ENCODE measurements at places on chromosomes 2 and 18.

- DNase-seq, result peak; percentile 77
Observed at GRCh38 chr2:128422571-128422970, 103.9 kb upstream of the HS6ST1 start.

GRCh38 chr2:216696751-216697560 is 1.6 kb upstream of the IGFBP5 start:
- DNase-seq, result peak; percentile 57

DNA sequence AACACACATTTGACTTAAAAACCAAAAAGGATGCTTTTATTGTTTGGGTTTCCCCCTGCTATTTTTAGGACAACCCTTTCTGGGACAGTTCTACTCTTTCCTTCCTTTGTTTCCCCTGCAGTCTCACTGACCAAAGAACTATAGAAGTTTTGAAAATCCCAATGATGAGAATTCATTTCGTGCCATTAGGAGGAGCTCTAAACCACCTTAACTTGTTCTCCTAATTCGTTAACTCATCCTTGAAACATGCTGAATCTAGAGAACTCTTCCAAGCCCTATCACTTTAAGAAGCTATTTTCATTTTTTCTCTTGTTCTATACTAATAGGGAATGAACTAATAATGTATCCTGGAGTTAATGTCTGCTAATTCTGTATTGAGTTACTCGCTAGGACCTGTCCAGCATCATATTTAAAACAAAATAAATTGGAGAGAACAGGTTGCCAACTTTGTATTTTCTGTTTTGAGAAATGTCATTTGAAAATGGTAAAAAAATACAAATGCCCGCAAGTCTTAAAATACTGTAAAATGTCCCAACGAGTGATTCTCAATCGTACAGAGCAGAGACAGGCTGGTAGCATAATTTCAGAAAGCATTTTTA is 62.9 kb downstream of the AFTPH start:
- peak; percentile 59 for DNase-seq

DNA sequence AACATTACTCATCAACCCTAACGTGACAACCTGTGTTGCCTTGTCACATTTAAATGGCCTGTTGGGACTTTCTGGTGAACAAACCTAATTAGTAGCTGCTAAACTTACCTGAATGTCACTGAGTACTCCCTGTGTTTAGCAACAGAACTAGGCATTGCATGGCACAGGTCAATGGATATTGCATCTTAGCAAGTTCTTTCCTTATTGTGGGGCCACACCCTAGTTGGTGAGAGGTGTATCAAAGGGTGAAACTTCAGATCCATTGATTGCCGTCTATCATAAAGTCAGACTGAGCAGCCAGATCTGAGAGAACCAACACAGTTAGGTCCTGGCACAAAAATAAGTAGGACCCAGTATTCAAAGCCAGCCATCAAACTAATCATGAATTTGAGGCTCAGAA is 29.8 kb upstream of the ZNF385B start:
- no peak for DNase-seq

- DNase-seq, result no peak
Observed at GRCh38 chr2:25688236-25688635, 14.9 kb upstream of the DTNB start.

- DNase-seq, result no peak
Observed at GRCh38 chr2:5036256-5036655, 655.9 kb upstream of the SOX11 start.

DNA sequence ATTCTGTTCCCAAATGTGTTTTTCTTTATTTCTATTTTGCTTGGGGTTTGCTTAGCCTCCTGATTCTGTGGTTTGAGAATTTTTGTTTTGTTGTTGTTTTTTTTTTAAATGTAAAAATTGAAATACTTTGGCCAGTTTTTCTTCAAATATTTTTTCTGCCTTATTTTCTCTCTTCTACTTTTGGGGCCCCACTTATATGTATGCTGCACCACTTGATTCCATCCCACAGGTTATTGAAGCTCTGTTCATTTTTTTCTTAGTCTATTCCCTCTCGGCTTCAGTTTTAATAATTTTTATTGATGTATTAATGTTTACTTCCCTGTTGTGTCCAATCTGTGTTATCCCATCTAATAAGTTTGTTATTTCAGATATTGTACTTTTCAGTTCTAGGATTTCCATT is 17.7 kb upstream of the VIT start:
- no peak for DNase-seq

DNA sequence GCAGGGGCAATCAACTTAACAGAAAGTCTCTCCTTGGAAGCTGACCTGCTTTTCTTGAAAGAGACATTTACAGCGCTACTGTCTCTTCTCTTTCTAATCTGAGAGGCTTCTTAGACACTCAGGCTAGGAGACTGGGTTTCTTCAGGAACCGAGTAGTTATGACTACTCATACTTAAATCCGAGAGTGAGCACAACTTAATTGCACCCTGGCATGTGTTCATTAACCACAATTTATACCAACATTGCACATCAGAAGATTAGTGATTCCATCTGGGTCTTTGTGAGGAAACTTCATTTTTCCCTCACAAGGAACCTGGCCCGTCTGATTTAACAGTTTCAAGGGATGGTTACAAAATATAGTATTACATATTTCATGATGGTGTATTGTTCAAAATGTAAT is 176.9 kb downstream of the UBE2E3 start:
- peak; percentile 24 for DNase-seq

DNA sequence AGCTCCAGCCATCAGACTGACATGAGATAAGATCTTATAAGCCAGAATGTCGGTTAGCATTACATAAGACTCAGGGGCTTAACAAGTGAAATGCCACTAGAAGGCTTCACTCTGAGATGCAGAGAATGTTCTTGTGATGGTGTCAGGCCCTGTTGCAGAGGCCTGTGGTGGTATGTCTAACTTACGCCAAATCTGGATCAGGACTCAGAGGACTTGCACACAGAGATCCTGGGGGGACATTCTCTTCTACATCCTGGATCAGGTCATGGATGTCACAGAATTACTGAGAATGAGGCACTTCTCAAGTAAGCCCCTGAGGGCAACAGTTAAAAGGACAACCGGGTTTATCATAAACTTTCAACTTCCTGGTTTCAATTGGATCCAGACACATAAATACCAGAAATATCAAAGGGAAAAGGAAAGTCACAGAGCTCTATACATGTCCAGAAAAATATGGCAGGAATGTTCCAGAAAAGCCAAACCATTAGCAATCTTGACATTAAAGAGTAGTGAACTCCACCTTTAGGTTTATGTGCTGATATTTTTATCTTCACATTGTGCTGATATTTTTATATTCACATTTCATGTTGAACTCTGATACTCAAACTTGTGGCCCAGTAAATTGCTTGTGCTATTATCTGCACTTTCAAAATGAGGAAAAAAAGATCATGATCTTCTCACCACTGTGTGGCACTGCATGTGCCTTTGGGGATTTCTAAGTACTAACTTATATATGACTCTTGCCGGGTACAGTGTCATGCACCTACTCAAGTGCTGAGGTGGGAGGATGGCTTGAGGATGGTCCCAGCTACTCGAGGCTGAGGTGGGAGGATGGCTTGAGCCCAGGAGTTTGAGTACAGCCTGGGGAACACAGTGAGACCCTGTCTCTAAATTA is 137.5 kb upstream of the RNF152 start:
- DNase-seq, result peak; percentile 95

DNA sequence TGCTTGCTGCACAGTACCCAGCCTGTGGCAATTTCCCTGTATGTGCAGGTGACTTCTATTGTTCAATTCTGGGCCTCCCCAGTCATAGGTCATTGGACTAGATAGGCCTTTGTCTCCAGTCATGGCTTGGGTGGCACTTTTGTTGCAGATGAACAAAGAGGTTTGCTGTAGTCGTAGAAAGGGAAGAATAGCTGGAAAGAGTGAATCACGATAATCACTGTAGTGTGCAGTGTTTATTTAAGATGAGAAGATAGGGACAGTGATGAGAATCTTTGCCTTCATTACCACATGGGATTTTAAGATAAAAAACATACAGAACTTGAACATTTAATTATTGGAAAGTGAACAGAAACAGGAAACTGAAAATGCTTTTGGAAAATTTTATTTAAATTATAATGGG is 156.1 kb upstream of the CYRIA start:
- peak; percentile 14 for DNase-seq

DNA sequence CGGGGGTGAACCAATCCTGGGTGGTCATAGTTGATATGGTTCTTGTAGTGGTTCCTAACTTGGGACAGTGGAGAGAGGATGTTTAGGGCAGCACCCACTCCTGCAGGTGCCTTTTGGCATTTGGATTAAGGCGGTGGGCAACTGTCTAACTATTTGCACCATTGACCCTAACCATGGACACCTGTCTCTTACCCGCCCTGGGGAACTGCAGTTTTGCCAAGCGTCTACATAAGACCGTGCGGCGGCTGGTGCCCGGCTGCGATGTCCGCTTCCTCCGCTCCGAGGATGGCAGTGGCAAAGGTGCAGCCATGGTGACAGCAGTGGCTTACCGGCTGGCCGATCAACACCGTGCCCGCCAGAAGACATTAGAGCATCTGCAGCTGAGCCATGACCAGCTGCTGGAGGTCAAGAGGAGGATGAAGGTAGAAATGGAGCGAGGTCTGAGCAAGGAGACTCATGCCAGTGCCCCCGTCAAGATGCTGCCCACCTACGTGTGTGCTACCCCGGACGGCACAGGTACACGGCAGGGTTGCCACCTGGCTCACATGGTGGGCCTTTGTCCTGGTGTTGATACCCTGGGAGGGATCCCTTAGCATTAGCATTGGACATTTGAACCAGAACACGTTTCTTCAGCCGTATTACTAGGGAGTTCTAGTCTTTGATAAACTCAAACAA is 46.3 kb downstream of the HK2 start:
- DNase-seq, result no peak

DNA sequence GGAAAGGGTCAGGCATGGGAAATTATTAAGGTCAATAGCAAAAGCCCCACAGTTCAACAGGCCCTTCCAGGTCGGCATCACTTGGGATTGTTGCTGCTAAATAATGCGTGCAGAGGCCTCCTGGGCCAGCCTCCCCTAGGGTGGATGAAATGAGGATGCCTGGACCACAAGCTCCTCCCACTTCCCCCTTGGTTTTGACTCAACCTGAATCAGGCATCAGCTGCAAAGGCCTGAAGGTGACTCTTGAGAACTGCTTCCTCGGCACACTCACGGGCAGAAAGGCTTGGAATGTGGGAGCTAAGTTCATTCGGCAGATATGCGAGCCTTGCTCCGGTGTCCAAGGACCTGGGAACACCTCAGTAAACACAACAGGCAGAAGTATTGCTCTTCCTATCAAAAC is 69.3 kb downstream of the MBP start:
- DNase-seq, result peak; percentile 75

- DNase-seq, result peak; percentile 52
Observed at GRCh38 chr18:73908323-73908722, 239.3 kb downstream of the FBXO15 start.

DNA sequence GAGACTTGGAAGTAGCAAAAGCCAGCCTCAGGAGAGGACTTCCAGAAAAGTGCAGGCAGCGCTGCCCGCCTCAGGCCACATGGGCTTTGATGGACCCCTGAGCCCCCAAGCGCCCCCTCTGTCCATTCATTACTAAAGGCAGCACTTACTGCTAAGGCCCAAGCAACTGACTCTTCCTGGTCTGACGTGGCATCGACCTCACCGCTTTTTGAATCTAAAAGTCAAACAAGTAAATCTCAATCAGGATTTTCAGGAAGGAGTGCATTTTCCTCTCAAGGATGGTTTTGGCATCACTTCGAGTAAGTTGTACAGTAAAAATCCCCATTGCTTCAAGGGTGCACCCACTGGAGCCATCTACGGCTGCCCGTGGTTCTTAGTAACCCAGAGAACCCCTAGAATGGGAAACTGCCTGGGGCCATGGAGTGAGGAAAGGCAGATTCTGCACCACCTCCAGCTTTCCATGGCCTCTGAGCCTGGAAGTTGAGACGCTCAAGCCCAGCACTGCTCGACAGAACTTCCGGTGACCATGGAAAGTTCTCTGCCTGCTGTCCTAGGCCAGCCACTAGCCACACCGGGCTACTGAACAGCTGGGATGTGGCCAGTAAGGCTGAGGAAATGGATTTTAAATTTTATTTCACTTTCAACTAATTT is 7.0 kb downstream of the HJURP start:
- DNase-seq, result no peak

- DNase-seq, result no peak
Observed at GRCh38 chr2:12052796-12053195, 306.4 kb downstream of the LPIN1 start.

- DNase-seq, result peak; percentile 2
Observed at GRCh38 chr2:57080035-57080434, 896.2 kb downstream of the CCDC85A start.

DNA sequence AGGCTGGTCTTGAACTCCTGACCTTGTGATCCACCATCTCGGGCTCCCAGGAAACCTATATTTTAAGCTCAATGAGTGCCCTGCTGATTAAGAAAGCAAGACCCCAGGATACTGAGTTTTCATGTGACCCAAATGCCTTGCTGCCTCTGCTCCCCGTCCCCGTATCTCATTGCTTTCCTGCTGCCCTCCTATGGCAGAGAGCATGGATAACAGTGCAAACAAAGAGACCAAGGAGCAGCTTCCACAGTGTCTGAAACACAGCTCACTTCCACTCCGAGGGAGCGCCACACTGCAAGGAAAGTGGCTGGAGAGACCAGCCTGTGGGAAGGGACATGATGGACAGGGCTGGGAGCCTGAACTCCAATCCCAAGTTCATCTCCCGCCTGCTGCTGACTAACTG is 246.8 kb downstream of the TMEM182 start:
- no peak for DNase-seq

Measured in RPMI7951 (cell line).